Activated B cell treated with CpG ODN at 0.5 μM for 24 hours (primary cell): ENCODE measurements at places on chromosomes 11 and 22. TPM values are rescaled to one million over a fixed set of nuclear protein-coding genes. Genes with fewer than 3 reads are reported as not detected.

Gene MRGPRX4
- total RNA-seq, result not detected in 2 replicates

- no peaks in the 10 kb centered on the region for H3K27me3 ChIP-seq
- peaks cover 15% of the 10 kb centered on the region for H3K4me1 ChIP-seq
- no peak overlapping the region for H3K27ac ChIP-seq
- DNase-seq, result no peak
- H3K4me3 ChIP-seq, result no peak overlapping the region
These were observed 24.1 kb downstream of the CUL5 start for GRCh38 chr11:108032800-108033199.

GRCh38 chr11:75542088-75542438 is 16.3 kb upstream of the GDPD5 start:
- peaks cover 15% of the 10 kb centered on the region for H3K27me3 ChIP-seq
- peaks cover 17% of the 10 kb centered on the region for H3K4me1 ChIP-seq
- no peak for DNase-seq
- no peaks in the 10 kb centered on the region for H3K36me3 ChIP-seq
- H3K4me3 ChIP-seq, result no peak overlapping the region

DNA sequence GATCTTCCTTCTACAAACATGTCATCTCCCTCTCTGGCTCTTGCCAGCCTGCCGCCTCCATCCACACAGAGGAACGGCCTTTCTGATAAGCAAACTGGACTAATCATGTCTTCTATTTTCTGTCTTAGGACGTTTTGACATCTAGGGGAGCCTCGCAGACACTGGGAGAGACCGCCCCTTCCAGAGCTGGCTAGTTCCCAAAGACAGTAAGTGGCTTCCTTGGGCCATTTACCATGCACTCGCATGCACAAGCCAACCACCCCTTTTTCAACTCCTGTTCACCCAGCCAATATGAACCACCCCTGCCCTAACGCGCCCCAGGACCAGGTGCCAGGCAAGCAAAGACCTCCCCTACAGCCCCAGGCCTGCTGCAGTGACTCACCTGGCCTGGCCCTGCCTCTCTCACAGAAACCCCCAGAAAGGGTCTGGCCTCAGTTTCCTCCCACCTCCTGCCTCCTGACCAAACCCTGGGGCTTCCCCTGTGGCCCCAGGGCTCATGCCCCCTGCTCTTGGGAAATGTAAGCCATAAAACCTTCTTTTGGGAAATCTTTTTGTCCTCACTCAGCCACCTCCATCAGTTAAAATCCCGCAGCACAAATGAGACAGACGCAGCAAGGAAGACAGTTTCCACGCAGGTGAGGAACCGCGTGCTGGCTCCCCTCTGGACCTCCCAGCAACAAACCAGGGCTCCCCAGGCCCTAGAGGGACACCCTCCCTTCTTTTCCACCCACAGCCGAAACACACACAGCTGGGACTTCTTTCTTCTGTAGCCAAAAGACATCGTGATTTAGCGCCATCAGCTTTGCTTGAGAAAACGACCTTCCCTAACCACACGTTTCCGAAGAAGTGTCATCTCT is 38.5 kb downstream of the SHANK2 start:
- H3K27ac ChIP-seq, result no peak overlapping the region
- H3K4me1 ChIP-seq, result no peaks in the 10 kb centered on the region
- H3K4me3 ChIP-seq, result no peak overlapping the region
- H3K27me3 ChIP-seq, result peaks cover 7% of the 10 kb centered on the region
- DNase-seq, result no peak

Gene GLYATL2
- not detected in 2 replicates for total RNA-seq

Gene ABTB2
- 68.6 and 73.0 TPM in 2 replicates for total RNA-seq

DNA sequence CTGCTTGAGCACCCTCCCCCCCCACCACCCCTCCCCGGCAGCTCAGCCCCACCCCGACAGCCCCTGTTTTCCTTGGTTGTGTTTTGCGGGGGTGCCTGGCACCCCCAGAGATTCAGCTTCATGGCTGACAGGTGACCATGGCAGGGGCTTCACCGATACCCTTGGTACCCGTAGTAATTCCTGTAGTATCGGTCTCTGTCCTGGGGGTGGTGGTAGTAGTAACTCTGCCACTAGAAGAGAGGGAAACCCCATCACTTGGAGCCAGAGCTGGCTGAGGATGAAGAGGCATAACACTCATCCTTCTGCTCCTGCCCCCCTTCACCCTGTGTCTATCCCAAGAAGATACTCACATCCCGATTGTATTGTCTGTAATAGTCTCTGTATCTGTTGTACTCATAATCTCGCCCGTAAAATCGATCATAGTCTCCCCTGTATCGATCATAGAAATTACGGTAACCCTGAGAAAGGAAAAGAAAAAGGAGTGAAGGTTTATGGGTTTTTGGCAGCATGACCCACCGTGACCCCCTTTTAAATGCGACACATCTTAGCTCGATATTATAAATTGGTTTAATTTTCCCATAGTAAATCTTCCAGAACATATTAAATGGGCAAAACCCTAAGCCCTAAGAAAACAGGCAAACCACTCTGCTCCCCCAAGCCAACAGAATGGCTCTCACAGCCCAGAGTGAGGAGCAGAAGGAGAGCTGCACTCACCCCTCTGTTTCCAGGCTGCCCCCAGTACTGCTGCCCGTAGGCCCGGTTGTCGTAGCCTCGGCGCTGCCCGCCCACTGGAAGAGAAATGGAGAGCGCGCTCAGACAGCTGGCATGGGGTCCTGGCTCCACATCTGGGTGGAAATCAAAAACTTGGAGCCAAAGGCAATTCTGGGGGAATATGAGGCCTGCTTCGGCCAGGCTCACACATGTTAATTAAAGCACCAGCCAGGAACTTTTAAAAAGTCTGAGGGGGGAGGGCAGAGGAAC is 8.0 kb downstream of the GNG3 start:
- no peak for DNase-seq
- no peak overlapping the region for H3K4me3 ChIP-seq
- no peak overlapping the region for H3K27ac ChIP-seq
- H3K36me3 ChIP-seq, result peaks cover 92% of the 10 kb centered on the region
